Activated T-cell treated with anti-CD3 and anti-CD28 coated beads, Interleukin-2, amount 50 U/mL, for 72 hours (primary cell): ENCODE measurements at places on chromosomes 6 and 20. TPM values are rescaled to one million over a fixed set of nuclear protein-coding genes. Genes with fewer than 3 reads are reported as not detected.

- H3K27me3 ChIP-seq, result peaks cover 14% of the 10 kb centered on the region
- peaks cover 4% of the 10 kb centered on the region for H3K36me3 ChIP-seq
- no peak overlapping the region for H3K4me3 ChIP-seq
- peaks cover 39% of the 10 kb centered on the region for H3K4me1 ChIP-seq
These were observed 8.9 kb downstream of the TSHZ2 start for GRCh38 chr20:52981051-52981450.

DNA sequence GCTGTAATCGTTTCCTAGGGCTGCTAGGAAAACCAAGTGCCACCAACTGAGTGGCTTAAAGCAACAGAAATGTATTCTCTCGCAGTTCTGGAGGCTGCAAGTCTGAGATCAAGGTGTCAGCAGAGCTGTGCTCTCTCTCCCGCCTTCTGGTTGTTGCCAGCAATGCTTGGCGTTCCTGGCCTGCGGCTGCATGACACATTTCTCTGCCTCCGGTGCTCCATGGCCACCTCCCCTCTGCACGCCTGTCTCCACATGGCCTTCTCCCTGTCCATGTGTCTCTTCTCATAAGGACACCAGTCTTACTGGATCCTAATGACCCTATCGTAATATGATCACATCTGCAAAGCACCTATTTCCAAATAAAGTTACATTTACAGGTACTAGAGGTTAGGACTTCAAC, 91.7 kb upstream of the AKAP12 start:
- H3K4me3 ChIP-seq, result no peak overlapping the region
- H3K36me3 ChIP-seq, result peaks cover 2% of the 10 kb centered on the region
- no peaks in the 10 kb centered on the region for H3K4me1 ChIP-seq
- no peak for DNase-seq
- H3K27ac ChIP-seq, result no peak overlapping the region

DNA sequence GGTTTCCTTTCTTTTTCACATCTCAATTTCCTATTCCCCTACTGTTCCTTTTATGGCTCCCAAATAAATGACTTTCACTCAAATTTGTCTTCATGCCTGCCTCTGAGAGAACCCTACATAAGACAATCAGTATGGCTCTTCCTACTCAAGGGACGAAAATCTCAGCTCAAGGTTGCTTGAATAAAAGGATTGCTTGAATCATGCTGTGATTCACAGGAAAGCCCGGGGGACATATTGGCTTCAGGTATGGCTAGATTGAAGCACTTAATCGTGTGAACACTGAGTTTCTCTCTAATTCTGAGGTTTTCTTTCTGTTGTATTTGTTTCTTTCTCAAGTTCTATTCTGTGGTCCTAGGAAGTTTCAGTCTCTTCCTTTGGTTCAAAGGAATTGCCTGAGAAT, 140.3 kb upstream of the SULF2 start:
- H3K4me1 ChIP-seq, result peaks cover 4% of the 10 kb centered on the region
- no peak overlapping the region for H3K4me3 ChIP-seq
- H3K36me3 ChIP-seq, result no peaks in the 10 kb centered on the region
- DNase-seq, result no peak

DNA sequence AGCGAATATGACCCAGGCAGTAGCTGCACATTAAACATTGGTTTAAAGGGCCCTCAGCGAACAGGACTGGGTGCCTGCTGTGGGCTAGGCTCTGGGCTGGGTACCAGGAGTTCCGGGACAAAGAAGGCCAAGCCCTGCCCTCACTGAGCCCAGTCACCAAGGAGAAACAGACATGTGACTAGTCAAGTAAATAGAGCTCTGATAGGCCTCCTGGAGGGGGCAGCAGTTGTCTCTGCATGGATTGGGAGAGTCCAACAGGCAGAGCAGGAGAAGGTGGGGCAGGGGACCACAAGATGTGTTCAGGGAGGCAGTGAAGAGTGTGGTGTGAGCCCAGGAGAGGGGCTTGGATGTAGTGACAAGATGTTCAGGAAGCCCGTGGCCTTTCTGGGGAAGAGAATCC, 3.1 kb downstream of the HM13 start:
- no peak overlapping the region for H3K4me3 ChIP-seq
- H3K27me3 ChIP-seq, result no peaks in the 10 kb centered on the region
- H3K27ac ChIP-seq, result no peak overlapping the region
- peaks cover 4% of the 10 kb centered on the region for H3K36me3 ChIP-seq

Gene WASF1
- 3.3 TPM for total RNA-seq
